Activated CD4-positive, alpha-beta T cell treated with anti-CD3 and anti-CD28 coated beads, Interleukin-2, amount 50 U/mL, for 24 hours (primary cell): ENCODE measurements at places on chromosomes 3 and 15.

- no peak for DNase-seq
Observed at GRCh38 chr3:10474847-10475246, 30.5 kb downstream of the ATP2B2 start.

DNA sequence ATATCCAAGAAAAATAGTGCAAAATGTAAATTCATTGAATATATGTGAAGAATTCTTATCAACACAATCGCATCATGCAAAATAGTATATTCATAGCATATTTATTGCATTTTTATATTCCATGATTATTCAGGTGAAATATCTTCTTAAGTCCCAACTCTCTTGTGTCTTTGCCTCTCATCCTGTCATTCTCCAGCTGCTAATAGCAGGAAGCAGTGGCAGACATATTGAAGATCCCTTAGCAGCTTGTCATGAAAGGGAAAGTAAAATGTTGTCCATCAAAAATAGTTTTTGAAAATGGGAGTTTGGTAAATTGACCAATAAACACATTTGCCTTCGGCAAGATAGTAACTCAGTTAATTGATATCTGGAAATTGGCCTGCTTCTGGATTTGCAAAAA, 265.3 kb upstream of the TGFBR2 start:
- no peak for DNase-seq

- no peak for DNase-seq
Observed at GRCh38 chr3:53346922-53347260, 452 bp downstream of the DCP1A start.

- peak; percentile 15 for DNase-seq
Observed at GRCh38 chr15:94287794-94288246, 56.5 kb downstream of the MCTP2 start.

DNA sequence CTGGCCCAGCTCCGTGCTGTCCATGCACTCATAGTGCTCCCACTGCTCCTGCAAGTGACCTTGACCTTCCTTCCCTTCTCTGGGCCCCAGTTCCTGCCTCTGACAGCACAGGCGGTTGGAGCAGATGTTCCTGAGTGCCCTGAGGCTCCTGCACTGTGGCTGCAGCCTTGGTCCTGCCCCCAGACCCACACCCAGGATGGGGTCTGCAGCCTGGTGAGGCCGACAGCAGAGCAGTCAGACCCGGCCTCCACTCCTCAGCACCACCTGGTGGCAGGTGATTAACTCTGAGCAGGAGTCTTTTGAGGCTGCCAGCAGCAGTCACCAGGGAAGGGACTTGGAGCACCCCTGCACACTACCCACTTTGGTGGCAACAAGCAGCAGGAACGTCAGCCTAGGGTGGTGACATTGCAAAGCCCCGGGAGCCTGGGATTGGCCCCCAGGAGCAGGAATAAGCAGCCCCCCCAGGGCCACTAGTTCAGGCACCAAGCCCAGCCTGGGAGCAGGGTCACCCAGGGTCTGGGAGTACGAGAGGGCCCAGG, 64.6 kb downstream of the CYP11A1 start:
- peak; percentile 21 for DNase-seq

GRCh38 chr3:81910244-81910852, 148.9 kb upstream of the GBE1 start:
- peak; percentile 17 for DNase-seq

DNA sequence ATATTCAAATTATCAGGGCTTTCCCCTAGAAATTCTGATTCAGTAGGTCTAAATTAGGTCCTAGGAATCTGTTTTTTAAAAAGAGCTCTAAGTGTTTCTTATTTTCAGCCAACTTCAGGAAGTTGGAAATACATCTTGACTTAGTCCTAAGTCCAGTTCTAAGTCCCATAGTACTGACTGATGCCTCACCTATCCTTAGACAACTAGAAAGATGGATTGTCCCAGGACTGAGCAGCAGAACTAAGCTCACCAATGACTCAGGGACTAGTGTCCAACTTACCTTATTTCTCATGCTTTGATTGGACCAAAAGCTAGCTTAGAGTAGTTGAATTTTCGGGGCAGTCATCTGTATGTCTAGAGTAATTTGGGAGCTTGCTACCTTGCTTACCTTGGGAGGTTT, 26.2 kb upstream of the C3orf38 start:
- DNase-seq = no peak

- DNase-seq = no peak
Observed at GRCh38 chr3:20648294-20648693, 462.3 kb upstream of the SGO1 start.

GRCh38 chr15:45162771-45163507, 24.8 kb downstream of the SHF start:
- DNase-seq = no peak

GRCh38 chr3:132135628-132136333, 101.0 kb upstream of the CPNE4 start:
- no peak for DNase-seq

GRCh38 chr3:194806991-194807630, 121.4 kb downstream of the FAM43A start:
- DNase-seq = no peak

DNA sequence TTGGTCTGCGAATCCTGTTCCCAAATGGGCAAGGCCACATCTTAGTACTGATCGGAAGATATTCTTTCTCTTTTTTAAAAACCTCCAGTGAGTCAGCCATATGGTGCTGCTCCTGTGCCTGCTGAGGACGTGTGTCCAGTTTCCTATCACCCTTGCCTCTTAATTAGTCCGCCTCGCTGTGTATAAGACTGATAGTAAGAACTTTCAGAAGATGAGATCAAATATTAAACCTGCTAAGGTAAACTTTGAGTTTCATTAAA, 612 bp downstream of the UBA5 start:
- no peak for DNase-seq

DNA sequence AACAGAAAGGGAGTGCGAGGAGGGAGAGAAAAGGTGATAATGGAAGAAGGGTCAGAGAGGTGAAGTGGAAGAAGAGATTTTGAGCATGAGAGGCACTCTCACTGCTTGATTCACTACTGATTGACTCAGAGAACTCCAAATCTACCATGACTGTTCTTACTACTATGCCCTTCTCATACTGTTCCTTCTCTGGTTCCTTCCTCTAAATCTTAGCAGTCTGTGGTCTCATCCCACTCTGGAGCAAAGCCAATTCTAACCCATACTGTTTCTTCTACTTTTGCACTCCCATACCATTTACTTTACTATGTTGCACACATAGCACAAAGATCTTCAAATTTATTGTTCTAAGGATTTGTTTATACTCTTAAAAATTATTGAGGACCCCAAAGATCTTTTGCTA, 100.8 kb downstream of the DTWD1 start:
- DNase-seq = no peak

DNA sequence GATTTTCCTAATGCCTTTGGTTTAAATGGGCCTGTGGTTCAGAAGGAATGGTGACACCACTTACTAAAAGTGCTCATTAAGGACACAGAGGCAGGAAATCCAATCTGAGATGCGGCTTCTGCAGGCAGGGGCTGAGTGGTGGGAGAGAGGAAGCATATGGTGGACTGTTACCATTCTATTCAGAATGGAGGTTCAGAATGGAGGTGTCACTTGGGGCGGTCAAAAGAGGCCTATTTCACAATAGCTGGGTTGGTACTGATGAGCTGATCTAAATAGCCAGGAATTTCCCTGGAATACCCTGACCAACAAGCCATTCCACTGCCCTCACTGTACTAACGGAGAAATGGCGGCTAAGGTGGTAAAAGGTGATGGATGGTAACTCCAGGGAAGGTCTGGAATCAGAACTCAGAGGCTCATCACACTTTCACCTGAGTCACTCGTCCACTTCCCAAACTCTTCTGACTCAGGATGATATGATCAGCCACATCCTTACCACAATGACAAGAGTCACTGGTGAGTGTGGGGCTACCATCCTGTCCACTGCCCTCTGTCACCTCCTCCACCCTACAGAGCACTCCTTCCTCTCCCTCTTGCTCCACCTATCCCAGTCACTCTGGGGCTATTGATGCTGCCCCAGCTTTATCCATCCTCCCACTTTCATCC, 15.7 kb downstream of the RFT1 start:
- no peak for DNase-seq

GRCh38 chr3:49017971-49018706, at the start of gene DALRD3:
DALRD3 (minus strand) TSS chr3:49018580; CDS start chr3:49018564, 16 bp downstream.
- peak; percentile 41 for DNase-seq

DNA sequence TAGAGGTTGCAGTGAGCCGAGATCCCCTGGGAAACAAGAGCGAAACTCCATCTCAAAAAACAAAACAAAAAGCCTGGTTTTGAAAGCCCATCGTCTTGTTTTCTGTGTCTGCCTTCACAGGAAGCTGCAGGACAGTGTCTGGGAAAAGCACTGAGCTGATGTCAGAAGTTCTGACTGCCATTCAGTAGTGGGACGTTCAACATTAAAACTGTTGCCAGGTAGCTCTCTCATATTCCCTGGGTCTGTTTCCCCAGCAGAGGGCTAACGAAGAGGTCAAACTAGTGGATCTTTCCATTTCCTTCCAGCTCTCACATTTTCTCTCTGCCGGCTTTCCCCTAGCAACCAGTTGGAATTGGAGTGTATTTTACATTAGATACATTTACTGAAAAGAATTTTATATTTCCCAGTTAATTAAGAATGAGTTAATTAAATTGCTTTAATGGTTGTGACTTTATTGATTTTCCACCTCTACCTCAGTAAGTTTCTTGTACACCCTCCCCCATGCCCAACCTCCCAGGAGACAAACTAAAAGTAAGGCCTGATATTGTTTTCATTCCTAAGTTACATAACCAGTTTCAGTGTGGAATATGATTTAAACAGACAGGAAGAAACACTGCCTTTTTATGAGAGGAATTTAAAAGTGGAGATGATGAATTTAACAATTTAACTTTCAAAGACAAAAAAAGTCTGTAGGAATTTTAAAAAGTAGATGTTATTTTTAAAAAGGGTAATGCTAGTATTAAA, 29.9 kb downstream of the RCN2 start:
- DNase-seq = no peak

DNA sequence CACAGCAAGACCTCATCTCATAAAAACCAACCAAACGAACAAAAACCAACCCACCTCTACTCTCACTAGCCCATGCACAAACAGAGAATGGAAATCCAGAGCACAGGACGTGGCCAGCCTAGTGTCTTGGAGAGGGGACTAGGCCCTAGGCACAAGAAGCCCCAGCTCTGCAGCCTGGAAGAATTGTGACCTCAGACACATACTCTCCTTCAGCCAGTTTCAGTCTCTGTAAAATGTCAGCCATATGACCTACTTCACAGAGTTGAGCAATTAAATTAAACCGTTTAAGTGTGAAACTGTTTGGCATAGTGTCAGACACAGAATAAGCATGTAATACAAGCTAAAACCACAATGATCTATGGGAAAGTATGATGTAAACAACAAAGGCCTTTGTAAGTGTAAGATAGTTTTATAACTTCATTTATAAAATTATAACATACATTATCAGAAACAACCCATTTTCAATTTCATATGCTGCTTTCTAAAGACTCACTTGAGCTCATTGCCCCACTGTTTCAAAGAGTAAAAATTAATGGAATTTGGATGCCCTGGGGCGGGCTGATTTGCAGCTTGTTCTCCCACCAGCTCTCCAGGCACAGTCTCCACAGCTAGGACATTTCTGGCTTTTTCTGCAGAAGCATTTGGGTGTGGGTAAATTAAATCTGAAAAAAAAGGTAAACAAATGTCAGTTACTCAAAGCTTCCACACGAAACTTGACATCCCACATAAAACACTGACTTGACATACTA, 32.9 kb downstream of the TBC1D2B start:
- DNase-seq = no peak

- DNase-seq = no peak
Observed at GRCh38 chr3:2454865-2455264, 356.2 kb downstream of the CNTN4 start.

DNA sequence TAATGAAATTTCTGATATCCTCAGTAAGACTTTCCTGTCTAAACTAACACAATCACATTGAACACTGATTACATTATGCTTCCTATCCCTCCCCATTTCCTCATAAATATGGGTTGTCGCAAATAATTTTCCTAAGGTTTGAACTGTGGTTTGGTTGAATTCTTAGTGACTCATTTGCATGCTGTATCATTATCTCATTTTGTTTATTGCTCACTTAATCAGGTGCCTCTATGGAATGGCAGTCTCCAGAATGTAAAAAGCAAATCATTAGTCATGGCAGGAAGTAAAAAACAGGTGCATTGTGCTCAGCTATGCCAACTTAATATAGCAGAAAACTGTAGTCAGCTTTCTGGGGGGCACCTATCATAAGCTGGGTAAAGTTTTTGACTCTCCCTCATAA, 216.0 kb upstream of the ZBTB20 start:
- DNase-seq = no peak

GRCh38 chr15:64622410-64623260, 152.8 kb downstream of the RBPMS2 start:
- no peak for DNase-seq

DNA sequence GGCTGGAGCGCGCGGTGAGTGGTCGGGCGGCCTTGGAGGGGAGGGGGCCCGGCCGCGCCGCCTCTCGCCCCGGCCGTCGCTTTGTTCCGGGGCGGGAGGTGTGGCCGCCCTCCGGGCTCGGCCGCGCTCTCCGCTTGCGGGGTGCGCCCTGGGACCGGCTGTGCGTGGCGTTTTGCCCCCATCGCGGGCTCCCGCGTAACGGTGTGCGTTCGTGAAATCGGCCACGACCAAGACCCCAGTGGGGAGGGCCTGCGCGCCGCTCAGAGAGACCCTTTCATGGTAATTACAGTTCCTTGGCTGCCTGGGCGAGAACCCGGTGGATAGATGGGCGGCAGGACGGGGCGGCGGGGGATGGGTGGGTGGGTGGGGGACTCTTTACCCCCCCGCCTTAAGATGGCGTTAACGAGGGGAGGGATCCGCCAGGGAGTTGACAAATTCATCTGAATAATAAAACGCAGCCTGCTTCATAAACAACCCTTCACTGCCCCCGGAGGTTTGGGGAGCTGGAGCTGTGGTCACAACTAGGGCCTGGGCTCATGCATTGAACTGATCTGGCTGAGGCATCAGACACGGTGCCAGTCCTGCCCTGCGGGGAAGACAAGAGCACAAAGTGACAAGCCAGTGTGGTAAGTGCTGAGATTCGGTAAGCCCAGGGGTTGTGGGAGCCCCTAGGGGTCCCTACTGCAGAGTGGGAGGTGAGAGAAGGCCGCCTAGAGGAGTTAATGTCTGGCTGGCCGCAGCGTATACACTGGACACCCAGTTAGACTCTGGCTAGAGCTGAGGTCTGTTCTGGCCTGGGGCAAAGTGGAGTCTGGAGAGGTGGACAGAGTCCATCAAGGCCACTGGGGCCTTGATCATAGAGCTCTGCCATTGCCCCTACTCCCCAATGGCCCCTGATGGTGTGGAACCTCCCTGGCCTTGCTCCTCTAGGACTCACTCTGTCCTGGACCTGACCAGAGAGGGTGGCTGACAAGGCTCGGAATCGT, 668 bp downstream of the MRAS start:
- DNase-seq = no peak

DNA sequence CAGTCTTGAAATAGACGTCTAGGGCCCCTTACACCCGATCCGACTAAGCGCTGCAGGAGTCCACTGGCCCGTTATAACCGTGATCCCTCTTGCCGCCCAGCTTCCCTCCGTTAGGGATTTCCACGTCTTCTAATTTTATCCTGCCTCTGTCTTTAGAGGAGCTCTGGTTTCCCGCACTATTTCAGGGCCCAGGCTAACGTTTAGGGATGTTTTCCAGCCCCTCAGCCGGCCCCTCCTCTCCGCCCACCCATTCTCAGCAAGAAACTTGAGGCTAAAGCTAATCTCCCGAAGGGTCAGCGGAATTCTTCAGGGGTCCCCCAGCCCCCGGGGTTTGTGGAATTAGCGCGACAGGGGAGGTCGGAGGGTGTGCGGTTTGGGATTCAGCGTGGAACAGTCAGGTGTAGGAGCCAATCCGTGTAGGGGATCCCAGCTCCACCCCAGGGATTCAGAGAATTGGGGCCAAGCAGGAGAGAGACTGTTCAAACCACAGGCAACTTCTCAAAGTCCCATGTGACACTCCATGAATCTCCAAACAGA, 1.6 kb downstream of the PTX3 start:
- no peak for DNase-seq
